NCI-H1092 (cell line): ENCODE measurements at places on chromosomes 13 and 19.

GRCh38 chr13:66689628-66690027 is 540.5 kb downstream of the PCDH9 start:
- peak; percentile 39 for DNase-seq

DNA sequence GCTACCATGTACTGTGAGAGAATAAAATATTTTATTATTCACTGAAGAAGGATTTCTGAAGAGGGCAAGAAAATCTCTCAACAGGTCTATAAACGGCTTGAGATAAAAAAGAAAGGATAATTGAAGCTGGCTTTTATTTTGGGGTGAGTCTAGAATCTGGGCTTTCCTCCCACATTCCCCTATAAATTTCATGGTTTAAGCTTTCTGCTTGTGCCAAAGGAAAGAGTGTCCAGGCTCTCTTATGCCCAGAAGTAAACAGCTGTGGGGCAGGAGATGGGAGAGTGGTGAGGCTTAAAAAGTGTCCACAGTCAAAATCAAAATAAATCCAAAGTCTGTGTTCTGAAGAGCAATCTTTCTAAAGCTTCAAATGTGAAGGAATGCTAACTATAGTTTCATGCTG is 942.2 kb upstream of the MIR17HG start:
- no peak for DNase-seq

DNA sequence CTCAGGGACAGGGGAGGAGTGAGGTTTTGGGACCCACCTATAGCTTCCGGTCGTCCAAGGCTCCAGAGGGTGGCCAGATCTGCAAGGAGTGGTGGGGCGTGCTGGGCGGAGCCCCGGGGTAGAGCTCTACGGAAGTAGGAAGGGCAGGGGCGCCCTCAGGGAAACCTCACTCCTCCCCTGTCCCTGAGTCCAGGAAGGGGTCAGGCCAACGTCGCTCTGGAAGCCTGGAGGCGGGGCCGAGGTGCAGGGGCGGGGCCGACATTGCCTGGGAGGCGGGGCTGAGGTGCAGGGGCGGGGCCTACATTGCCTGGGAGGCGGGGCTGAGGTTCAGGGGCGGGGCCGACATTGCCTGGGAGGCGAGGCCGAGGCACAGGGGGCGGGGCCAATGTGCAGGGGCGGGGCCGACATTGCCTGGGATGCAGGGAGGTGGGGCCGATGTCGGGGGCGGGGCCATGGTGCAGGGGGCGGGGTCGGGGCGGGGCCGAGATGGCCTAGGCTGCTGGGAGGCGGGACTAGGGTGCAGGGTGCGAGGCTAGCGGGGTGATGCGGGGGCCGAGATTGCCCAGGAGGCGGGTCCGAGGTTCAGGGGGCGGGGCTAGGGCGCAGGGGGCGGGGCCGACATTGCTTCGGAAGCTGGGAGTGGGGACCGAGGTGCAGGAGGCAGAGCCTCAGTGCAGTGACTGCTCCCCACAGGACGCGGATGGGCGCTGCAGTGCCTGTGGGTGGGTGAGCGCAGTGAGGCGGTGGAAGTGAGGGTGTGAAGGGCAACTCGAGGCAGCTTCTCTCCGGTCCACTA is 4.9 kb upstream of the PALM start:
- DNase-seq: no peak

- DNase-seq: no peak
These were observed 250.1 kb downstream of the VWA8 start for GRCh38 chr13:41710771-41711170.
